ENCODE measurements at places on chromosomes 6 and 20.

- no peak for DNase-seq
Observed at GRCh38 chr6:42071881-42072583, 21.7 kb downstream of the TAF8 start.

DNA sequence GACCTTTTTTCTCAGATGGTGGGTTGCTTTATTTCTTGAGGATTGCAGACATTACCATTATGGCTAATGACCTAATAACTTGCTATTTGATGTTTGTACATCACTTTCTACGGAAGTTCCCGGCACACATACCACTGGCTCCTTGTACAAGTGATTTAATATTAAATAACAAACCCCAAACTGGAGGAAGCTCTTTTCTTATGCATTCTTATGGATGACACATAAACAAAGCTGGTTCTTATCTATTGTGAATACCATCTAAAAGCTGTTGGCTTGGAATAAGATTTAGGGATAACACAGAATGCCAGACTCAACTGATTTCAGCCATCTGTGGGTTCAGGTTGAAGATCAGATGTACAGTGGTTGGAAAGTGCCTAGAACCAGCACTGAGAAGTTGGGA is 272.6 kb downstream of the TSHZ2 start:
- no peak for DNase-seq

DNA sequence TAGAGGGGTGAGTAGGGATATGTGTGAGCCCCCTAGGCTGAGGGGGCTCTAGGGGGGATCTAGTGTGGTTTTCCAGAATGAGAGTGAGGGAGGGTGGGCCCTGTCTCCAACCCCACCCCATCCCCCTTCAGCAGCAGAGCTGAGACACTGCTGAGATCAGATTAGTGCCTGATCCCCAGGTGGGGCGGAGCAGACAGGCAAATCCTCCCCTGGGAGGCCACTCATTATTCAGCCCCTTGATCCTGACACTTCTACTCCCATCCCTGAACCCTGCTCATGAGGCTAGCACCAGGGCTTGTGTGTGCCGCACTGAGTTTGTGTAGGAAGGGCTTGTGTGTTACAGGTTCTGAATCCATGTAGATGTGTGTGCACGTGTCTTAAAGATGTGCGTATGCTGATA is 42.5 kb downstream of the SPDEF start:
- DNase-seq, result no peak

GRCh38 chr20:25605148-25605547 is 18.7 kb downstream of the NANP start:
- no peak for DNase-seq

DNA sequence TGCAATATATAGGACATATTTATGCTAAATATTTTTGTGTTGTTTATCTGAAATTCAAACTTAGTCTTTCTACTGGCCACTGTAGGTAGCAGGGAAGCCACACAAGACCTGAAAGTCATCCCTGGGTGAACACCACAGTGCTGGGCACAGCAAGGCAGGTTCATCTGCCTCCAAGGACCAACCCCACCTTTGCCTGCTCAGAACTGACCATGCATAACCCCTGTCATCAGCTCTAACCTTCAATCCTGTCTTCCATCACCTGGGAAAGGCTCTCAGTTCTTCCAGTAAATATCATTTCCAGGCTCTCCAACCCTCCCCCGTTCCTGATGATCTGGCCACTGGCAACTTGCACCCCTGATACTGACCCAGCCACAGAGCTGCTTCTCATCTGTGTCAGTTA is 32.7 kb upstream of the CST7 start:
- DNase-seq, result no peak

DNA sequence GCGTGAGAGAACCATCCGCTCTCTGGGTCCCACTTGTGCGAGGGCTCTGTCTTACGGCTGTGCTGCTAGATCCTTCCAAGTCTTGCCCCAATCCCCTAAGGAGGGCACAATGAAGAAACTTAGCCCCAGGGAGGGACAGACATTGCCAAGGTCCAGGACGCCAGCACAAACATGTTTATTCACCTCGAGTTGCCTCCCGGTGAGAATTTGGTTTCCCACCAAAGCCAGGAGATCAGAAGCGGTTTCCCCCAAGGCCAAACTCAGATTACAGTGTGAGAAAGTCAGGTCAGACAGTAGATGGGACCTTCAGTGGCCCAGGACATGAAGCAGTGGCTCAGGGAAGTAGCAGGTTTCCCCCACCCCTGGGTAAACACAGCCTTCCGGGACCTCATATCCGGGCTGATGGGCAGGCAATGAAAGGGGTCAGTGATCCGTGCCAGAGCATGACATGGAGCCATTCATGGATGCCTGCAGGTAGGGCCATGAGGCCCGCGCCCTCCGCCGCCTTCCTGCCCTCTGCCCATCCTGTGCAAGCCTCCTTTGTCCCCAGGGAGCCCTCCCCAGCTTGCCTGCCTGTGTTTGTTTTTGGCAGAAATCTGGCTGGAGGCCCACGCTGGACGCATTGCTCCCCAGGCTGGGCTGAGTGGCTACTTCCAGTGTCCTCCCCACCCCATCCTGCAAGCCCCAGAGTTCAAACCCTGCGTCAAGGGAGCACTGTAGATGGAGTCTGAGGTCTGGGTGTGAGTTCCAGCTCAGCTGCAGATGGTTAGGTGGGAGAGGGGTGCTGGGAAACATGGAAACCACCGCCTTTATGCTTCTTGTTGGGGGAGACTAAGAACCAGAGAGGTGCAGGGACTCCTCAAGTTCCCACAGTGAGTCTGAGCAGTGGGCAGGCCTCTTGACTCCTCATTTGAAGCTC is 2.0 kb downstream of the BPIFB2 start:
- DNase-seq, result no peak

DNA sequence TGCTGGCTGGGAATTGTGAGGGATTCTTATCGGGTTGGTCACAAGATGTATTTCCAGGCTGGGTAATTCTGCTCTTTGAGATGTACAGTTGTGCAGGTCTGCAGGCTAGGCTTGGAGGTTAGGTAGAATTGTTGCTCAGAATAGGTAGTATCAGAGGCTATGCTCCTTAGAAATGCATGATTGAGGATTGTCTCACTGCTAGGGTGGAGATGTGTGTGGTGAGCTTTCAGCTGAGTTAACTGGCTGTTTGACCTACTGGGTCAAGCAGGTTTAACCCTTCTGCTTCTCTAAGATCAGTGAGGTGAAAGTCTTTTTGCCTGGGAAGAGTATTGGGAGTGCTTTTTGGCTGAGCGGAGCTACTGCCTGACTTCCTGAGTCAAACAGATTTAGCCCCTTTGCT is 701.1 kb downstream of the UTRN start:
- DNase-seq, result no peak

DNA sequence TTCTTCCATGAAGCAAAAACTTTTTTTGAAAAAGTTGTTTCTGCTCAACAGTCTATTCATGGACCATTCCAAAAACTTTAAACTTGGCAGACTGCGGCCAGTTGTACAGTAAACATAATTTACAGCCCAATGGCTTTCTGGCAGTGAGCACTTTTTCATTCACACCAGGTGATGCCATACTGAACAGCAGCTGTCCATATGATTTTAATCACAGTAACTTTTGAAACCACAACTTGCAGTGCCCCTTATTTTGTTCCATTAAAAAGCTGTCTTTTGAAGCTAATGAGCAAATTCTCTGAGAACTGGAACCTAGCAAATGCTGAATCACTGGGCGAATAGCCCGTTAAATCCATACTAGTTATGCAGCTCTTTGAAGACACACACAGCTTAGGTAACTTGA is 576.6 kb downstream of the PTPRT start:
- DNase-seq, result no peak

DNA sequence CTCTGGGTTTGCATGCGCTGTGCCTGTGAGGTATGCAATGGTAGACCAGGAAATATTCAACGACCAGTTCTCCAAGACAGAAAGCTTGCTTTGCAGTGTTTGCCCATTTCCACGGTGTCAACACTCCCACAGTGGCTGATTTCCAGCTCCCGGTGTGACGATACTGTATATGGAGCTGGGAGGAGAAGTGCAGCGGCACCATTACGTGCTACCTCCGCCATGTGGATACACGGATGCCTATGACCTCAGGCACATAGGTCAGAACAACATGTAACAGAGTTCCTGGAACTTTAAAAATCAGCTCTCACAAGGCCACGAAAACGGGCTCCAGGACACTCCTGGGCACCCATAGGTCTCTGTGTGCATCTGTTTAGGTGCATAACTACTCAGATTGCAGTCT is 51.1 kb downstream of the NFATC2 start:
- no peak for DNase-seq

DNA sequence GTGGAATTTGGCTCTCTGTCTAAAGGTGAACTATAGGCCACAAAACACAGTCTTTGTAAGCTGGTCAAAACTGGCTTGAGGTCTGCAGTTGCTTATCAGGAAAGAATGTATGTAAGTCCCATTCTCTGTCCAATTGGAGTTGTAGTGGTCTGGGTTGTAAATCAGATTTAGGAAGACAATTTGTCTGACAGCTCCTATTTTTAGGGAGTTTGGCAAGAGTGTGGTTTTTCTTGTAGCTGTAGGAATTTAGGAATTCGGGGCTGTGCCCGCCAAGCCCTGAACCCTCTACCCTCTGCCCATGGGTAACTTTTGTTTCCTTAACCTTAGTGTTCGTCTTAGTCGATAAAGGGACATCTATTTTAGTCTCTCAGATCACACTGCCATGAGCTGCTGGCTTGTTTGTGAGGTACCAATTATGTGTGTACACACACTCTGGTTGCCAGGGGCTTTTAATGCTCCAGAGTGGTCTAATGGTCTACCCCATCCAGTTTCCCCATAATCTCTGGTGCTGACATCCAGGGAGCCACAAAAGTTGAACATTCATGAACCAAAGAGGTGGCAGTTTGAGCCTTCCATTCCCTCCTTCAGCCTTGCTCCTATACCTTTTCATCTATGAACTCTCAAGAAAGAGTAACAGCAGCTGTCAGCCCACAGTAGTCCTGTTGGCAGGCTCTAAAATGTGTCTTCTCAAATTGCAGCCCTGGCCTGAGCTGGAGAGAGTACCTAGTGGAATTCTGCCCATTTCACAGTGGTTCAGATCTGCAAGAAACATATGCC is 93.0 kb downstream of the ANKRD6 start:
- DNase-seq, result no peak

- no peak for DNase-seq
Observed at GRCh38 chr20:20953738-20954618, 152.2 kb downstream of the LINC00237 start.

GRCh38 chr6:158058171-158058651 is 76.5 kb downstream of the SYNJ2 start:
- DNase-seq, result no peak

GRCh38 chr20:32962053-32962452 is 42.2 kb downstream of the SUN5 start:
- no peak for DNase-seq

GRCh38 chr20:63323357-63323981 is 30.5 kb downstream of the COL20A1 start:
- no peak for DNase-seq

DNA sequence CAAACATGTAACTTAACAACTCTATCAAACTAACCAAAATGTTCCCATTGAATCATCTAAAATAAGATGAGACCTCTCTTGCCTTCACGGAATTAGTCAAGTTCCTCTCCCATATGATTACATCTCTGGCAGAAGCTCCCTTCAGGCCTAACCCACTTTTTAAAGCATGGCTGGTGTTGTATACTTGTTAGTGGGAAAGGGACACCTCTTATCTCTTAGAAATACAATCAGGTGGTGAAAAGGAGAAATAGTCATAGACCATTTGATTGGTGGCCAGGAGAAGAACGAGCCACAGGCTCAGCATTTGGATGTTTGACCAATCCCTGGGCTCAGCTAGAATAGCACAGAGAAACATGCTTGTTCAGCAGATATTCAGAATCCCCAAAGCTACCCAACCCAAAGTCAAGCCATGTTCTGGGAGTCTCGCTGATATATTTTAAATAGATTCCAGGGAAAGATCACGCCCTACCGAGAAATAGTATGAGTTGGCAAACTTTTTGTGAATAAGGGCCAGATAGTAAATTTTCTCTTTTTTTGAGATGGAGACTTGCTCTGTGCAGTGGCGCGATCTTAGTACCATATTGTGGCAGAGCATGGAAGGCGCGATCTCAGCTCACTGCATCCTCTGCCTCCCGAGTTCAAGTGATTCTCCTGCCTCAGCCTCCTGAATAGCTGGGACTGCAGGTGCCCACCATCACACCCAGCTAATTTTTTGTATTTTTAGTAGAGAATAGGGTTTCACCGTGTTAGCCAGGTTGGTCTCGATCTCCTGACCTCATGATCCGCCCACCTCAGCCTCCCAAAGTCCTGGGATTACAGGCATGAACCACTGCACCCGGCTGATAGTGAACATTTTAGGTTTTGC is 126.3 kb upstream of the MYLIP start:
- DNase-seq, result no peak

DNA sequence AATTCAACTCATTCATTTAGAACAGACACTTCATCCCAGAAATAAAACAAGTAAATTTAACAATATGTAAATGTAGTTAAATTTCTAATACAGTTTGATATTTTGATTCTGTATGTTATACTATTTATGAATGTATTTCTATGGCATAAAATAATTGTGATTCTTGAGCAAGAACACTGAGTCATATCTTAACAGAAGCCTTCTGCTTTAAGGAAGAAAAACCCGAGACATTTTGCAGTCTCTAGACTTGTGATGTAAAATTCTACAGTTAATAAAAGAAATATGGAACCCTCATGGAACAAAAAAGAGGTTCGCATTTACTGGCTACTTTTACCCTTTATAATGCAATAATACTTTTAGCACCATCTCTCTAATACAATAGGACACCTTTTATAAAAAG is 47.9 kb upstream of the SCML4 start:
- DNase-seq, result no peak

DNA sequence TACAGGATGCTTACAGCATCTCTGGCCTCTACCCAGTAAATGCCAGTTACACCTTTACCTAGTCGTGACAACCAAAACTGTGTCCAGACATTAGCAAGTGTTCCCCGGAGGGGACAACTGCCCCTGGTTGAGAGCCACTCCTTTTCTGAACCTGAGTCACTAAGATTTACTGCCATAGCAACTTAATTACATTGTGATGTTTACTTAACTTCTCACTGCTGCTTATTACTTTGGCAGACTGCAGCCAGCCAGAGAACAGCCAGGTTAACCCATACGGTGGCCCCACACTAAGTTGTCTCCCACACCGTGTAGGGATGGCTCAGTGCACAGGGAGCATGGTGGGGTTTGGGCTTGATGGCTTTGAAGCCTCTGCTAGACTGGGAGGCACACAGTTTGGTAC is 204.7 kb upstream of the SULF2 start:
- DNase-seq, result no peak

DNA sequence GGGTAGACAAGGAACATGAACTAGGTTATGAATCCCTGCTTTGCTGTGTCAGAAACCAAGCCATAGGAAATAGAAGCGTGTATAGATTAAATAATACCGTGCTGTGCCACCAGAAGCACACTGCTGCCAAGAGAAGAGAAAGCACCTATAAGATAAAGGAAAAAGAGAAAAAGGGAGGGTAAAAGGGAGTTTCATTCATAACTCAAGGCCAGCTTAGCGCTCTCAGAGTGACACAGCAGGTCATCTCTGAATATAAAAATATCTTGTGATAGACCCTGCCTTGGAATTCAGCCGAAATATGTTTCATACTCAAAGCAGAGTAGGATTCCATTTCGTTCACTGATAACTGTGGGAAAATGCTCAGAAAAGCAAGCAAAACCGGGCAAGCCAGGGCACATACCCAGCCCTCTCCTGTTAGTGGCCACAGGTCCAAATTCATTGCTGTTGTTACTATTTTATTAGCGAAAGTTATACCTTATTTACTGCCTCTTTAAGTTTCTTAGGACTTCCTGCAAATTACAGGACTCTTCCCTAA is 8.7 kb downstream of the JAG1 start:
- DNase-seq, result no peak

Measured in CD4-positive, alpha-beta memory T cell (primary cell).